ENCODE measurements at places on chromosomes 16 and 17.

GRCh38 chr17:57544401-57544800 lies 200.7 kb downstream of the CCDC182 start:
- DNase-seq = no peak

DNA sequence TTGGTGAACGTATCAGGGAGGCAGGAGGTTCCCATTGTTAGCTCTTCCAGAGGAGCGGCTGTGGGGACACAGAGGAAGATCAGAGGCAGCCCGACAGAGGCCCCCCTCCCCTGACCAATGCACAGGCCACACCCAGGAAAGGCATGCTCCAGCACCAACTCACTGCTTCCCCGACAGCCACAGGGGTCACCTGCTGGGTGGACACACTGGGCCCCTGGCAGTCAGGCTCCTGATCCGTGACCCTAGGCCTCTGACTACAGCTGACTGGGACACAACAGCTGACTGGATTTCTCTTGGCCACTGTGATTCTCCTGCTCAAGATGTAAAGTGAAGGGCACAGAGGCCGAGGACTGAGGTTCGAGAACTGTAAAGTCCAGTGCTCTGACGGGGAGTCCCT lies 63.5 kb downstream of the IL21R start:
- no peak for DNase-seq

DNA sequence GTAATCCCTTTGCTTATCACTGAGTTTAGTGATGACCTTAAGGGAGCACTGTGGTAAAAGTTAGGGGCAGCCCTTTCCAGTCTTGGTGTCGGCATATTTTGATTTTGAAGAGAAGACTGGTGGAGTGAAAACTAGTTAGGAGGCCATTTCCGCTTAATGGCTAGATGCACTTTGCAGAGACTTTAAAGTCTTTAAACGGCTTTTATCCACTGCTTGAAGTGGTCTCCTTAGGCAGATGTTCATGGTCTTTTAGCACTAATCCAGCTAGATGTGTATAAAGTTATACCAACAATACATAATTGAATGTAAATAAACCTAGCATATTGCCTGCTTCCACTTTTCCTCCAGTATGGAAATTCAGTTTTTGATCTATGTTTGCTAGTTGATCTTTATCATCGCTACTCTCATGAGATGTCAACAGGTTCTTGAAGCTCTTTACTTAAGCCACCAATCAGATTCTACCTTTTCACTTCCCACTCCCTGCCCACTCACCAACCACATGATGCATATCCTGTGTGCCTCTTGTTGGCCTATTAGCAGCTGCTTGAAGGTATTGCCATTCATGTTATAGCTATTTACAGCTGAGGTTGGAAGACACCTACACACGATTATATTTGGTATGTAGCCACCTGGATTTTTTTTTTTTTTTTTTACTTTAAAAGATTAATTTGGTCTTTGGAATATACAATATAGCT lies 132.0 kb downstream of the NLK start:
- DNase-seq = no peak

DNA sequence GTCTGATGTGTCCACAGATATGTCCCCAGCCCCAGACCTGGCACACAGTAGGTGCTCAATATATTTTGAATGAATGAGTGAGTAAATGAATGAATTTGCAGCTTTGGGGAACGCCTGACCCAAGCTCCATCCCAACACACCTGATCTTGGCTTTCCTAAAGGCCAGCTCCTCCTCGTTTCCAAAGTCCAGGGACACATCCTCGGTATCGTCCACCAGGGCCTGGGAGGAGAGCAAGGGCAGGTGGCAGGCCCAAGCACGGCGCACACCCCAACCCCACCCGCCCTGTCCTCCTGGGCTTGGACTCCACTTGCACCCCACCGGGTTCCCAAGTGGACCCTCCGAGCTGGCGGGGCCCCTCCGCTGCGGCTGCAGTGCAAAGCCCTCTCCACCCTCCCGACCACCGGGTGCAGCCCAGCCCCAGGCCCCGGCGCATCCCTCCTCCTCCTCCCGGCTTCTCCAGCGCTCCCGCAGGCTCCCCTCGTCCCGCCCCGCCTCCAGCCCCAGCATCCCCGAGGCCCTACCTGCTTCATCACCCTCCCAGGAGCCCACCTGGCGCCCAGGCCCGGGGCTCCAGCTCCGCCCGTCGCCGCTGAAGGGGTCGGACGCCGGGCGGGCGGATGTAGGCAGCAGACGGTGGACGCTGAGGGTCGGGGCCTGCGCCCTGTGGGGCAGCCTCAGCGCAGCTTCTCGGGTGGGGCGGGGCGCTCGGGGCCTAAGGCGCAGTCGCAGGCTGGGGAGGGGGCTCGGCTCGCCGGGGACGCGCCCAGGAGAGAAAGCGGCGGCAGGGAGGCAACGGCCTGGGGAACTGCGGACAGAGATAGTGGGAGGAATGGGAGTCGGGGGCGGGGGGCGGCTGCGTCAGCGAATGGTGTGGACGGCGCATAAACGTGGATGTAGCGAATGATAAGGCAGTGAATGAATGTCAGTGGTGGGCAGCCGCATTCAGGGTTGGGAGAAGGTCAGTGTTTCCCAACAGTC lies at the start of gene TVP23A:
Gene TVP23A (minus strand): TSS at position 832 of the 979 bp plus-strand sequence. CDS start 301 bp downstream, at position 531.
- DNase-seq = no peak

GRCh38 chr17:17494870-17495535 lies 1.2 kb downstream of the RASD1 start:
- DNase-seq = peak; percentile 58

- DNase-seq = peak; percentile 56
These were observed 14.4 kb downstream of the SNN start for GRCh38 chr16:11682655-11683096.

GRCh38 chr17:80889231-80890195 lies 102.1 kb upstream of the CHMP6 start:
- no peak for DNase-seq
